ENCODE measurements at places on chromosomes 1 and 21.

DNA sequence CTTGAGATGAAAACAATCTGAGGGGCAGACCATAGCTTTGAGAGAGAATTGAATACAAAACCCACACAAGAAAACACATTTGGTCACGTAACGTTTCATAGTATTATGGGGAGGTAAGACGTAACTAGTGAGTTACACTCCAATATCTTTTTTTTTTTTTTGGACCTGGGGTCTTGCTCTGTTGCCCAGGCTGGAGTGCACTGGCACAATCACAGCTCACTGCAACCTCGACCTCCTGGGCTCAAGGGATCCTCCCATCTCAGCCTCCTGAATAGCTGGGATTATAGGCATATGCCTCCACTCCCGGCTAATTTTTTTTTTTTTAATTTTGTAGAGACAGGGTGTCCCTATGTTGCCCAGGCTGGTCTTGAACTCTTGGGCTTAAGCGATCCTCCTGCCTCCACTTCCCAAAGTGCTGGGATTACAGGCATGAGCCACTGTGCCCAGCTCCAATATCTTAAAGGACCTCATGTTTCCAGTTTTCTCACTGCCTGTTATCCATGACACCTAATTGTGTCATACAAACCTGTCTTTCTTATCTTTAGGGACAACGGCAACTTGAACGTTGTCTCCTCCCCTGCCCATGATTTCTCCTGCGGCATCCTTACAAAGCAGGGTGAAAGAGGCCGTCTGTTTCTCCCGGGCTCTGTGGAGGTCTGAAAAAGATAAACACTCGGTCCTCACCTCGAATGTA lies 5.3 kb downstream of the TRIM45 start:
- H3K4me3 ChIP-seq = no peak overlapping the region
- H3K36me3 ChIP-seq = no peaks in the 10 kb centered on the region

DNA sequence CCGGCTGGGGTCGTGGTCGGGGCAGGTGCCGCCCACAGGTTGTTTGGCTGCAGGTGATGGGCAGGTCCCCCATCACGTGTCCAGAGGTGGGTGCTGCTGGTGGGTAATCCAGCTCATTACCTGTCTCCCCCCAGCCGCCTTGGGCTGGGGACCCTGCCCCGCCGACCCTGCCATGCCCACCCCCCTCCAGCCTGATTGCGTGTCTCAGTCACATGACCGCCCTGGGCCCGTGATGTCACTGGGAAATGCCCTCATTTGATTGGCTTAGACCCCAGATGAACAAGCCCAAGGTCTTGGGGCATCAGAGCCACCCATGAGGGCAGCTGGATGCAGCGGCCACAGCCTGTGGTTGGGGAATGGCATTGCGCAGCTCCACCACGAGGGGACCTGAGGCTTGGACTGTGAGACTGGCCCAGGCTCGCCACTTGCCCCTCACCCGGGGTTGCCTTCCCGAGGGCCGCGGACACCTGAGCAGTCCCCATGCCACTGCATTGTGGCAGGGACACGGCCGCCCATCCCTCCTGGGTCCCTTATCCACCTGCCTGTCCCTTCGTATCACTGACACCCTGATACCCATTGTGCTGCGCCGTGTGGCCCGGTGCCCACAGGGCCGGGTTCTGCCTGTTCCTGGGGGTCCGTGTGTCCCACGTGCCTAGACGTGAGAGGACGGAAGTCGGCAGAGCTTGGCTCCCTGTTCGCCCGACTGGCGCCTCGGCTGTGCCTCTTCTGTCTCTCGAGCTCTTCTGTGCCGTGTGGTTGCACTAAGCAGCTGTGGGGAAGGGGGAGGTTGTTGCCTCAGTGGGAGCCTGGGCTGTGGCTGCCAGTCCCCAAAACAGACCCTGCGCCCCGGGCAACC lies 68.0 kb downstream of the FAAP20 start:
- H3K4me3 ChIP-seq = no peak overlapping the region
- H3K4me1 ChIP-seq = peaks cover 17% of the 10 kb centered on the region
- no peak overlapping the region for H3K27ac ChIP-seq
- no peaks in the 10 kb centered on the region for H3K36me3 ChIP-seq

- H3K27ac ChIP-seq = no peak overlapping the region
- no peaks in the 10 kb centered on the region for H3K36me3 ChIP-seq
- peaks cover 57% of the 10 kb centered on the region for H3K4me1 ChIP-seq
- no peak overlapping the region for H3K4me3 ChIP-seq
- no peaks in the 10 kb centered on the region for H3K27me3 ChIP-seq
These were observed 4.9 kb downstream of the B3GALT2 start for GRCh38 chr1:193181536-193181935.

- no peak overlapping the region for H3K27ac ChIP-seq
- H3K27me3 ChIP-seq = no peaks in the 10 kb centered on the region
- no peak for DNase-seq
These were observed 25.6 kb upstream of the PRDM2 start for GRCh38 chr1:13674377-13674776.

DNA sequence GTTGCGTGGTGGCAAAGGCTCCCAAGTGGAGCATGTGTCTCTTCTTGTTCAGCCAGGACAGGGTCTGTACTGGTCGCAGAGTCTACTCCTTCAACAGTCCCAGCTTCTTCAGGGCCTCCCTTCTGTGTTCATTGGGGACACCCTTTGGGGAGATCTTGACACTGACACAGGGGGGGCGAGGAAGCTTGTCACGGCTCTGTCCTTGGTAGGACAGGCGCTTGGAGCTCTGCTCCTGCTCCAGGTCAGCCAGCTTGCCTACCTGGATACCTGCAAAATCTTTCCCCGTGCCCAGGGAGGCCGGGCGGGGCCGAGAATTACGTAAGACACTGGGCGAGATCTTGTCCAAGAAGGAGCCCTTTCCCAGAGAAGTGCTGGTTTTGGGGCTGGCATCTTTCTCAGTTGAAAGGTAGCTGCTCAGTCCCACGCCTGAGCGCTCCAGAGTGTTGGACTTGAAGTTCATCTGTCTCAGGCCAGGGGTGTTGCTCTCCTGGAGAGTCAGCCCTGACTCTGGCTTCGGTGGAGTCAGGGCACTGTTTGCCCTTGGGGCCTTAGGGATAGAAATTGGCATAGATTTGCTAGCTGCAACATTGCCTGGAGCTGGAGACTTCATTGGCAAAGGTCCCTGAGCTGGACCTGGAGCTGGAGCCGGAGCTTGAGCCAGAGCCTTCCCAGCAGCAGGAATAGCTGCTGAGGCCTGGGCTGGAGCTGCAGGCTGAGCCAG lies 10.5 kb downstream of the C1orf116 start:
- no peaks in the 10 kb centered on the region for H3K36me3 ChIP-seq
- no peak overlapping the region for H3K4me3 ChIP-seq
- H3K27ac ChIP-seq = no peak overlapping the region
- DNase-seq = no peak
- peaks cover 11% of the 10 kb centered on the region for H3K4me1 ChIP-seq

GRCh38 chr1:160068225-160068624 lies 1.7 kb downstream of the KCNJ10 start:
- no peak overlapping the region for H3K27ac ChIP-seq
- no peak overlapping the region for H3K4me3 ChIP-seq
- H3K36me3 ChIP-seq = no peaks in the 10 kb centered on the region
- H3K4me1 ChIP-seq = peaks cover 30% of the 10 kb centered on the region
